Stimulated activated CD4-positive, alpha-beta T cell treated with anti-CD3 and anti-CD28 coated beads, Interleukin-1b, Interleukin-23, amount 100 ng/mL, for 1 hour (primary cell): ENCODE measurements at places on chromosomes 12 and 14.

GRCh38 chr12:49295082-49295936, at the start of gene PRPH:
Gene PRPH (plus strand): TSS chr12:49295147. CDS start chr12:49295201, 54 bp downstream.
- DNase-seq: no peak

DNA sequence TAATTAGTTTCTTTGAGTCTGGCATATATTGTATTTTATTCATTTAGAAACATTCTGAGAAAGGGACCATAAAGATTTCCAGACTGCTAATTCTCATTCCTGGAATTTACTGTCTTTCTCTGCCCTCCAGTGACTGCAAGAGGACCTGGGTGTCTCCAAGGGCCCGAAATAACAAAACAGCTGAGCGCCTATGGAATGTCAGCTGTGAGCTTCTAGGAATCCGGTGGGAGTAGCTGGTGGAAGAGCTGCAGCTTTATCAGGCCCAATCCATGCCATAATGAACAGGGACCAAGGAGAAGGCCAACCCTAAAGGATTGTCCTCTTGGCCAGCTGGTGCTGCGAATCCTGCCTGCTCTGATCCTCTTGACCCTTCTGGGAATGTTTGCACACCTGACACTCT, 31.9 kb downstream of the RDH12 start:
- no peak for DNase-seq

- DNase-seq: no peak
Observed at GRCh38 chr12:130452546-130452945, 114.9 kb downstream of the PIWIL1 start.

DNA sequence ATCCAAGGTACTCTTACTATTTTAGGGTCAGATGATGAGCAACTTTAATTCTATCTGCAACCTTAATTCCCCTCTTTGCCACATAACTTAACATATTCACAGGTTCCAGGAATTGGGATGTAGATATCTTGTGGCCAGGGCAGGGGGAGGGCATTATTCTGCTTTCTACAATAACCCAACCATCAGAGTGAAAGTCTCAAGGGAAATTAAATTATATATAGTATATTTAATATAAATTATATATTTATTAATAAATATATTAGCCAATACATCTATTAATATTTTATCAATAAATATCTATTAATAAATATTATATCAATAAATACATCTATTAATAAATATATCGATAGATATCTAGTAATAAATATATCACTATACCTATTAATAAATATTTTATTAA, 11.7 kb upstream of the RAB21 start:
- DNase-seq: no peak

- DNase-seq: no peak
Observed at GRCh38 chr12:14473707-14474287, 93.9 kb downstream of the PLBD1 start.

- no peak for DNase-seq
Observed at GRCh38 chr12:114932806-114933205, 248.8 kb upstream of the TBX3 start.

GRCh38 chr12:8596561-8596960, 16.1 kb downstream of the AICDA start:
- no peak for DNase-seq

- DNase-seq: no peak
Observed at GRCh38 chr12:130013771-130014484, 110.1 kb upstream of the TMEM132D start.

GRCh38 chr12:83807871-83808270, 1104.7 kb downstream of the SLC6A15 start:
- DNase-seq: no peak

DNA sequence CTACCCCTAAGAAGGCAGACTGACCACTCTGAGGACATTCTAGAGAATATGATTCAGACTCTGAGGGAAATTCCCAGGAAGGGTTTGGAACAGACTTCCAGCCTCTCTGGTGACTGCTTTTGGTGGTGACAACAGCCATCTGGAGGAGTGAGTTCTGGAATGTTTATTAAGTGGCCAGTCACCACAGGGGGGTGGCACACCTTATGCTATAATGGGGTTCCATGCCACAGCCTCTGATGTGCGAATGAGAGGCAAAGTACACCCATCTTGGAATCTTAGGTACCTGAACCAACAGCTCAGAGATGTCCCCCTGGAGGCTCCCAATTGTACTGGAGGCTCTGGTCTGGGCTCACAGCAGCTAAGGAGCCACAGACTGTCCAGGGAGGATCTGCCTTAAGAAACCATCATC, 9.5 kb upstream of the TINF2 start:
- no peak for DNase-seq

DNA sequence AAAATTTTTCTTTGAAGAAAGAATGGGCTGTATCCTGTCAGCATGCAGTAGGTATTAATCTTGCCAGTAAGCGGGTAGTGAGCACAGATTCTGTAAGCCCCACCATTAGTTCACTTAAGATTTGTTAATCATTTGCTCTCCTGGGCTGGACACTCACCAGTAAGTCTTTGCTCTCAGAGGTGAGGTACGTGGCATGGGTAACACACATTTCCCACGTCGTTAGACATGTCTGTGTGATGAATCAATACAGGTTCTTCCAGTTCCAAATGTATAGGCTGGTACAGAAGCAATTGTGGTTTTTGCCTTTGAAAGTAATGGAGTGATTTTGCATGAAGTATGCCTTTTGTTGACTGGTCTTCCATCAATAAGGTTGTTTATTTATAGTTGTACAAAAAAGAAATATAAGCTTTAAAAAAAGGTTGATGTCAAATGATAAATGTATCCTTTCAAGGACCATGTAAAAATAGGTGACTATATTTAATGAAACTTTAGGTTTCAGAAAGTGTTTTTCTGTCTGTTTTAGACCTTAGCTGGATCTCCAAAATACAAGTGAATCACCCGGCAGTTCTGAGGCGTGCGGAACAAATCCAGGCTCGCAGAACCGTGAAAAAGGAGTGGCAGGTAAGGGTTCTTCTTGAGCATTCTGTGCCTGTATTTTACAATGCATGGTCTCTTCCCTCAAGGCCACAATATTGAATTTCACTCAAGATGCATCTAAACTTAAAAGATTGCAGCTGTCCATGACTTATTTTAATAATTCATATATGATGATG, 45.5 kb downstream of the DERA start:
- no peak for DNase-seq

DNA sequence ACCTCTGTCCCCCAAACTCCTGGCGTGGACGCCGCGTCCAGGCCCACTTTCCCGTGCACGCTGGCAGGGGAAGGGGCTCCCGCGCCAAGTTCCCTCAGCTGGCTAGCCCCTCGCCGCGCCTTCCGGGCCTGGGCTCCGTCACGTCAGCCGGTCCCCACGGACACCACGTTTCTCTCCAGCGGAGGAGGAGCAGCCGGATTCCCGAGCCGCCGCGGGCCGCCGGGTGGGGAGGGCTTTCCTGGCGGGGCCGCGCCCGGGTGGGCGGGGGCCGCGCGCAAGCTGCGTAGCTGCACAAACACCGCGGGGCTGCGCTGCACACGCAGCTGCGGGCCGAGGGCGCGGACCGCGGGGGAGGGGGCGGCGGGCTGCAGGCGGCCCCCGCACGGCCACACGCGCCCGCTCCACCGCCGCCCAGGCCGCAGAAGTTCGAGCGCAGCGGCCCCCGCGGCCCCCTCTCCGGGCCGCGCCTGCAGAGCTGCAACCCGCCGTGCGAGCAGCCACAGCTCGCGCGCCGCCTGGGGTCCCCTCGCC, 45.1 kb upstream of the PNMA1 start:
- DNase-seq: no peak

DNA sequence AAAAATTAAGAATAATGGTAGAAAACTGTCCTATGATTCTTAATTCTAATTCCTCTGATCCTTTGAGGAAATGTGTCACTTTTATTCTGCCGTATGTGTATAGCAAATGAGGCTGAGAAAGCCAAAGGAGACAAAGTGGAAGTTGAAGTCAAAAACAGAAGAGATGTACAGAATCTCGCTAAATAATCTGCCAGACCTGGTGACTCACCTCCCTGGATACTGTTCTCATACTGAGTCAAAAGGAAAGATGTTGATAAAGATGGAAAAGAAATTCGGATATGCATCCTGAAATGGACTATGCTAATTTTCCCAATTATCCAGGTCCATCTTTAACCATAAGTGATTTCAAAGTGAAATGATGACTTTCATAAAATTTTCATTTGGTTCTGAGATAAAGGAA, 92.5 kb downstream of the DUSP6 start:
- no peak for DNase-seq

DNA sequence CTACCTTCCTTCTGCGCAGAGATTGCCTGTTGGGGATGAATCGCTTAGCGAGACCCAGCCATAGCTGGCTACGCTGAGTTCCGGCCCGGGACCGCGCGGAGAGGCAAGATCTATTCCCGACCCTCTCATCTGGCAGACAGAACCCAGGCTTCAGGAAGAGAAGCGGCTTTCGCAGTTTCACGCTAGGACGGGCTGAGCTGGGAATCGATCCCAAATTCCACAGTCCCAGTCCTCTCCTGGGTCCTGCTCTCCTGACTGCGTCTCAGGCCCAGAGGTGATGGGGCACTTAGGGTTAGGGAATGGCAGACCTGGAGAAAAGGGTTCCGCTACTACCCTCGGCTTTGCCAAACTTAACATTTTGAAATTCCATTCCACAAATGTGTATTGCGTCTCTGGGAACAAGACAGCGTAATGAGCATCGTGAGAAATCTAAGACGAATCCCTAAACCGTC, 2.8 kb downstream of the PTPN21 start:
- no peak for DNase-seq

GRCh38 chr12:118429688-118430383, 53.5 kb downstream of the SUDS3 start:
- no peak for DNase-seq
